ENCODE measurements at places on chromosomes 1 and 21.

GRCh38 chr1:14735841-14736240 lies 137.4 kb downstream of the KAZN start:
- no peak for DNase-seq

GRCh38 chr1:40840526-40841323 lies 21.4 kb downstream of the CITED4 start:
- DNase-seq: no peak

DNA sequence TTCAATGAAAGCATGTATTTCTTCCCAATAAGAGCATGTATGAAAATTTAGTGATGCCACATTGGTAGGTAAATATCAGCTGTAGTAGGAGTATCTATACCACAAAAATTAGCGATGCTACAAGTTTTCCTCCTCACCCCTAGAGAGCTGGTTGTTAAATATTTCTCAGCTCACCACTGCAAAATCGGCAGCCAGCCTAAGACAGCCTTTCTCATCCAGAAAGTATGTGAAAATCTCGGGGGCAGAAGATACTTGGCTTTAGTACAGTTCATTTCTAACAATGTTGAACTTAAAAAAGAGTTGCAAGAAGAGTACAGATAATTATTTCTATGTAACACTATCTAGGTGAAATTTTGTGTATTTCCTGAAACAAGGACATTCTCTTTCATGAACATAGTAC lies 235.4 kb downstream of the TPR start:
- DNase-seq: no peak

GRCh38 chr1:212667223-212668139 lies 32.2 kb downstream of the BATF3 start:
- DNase-seq: peak; percentile 91

DNA sequence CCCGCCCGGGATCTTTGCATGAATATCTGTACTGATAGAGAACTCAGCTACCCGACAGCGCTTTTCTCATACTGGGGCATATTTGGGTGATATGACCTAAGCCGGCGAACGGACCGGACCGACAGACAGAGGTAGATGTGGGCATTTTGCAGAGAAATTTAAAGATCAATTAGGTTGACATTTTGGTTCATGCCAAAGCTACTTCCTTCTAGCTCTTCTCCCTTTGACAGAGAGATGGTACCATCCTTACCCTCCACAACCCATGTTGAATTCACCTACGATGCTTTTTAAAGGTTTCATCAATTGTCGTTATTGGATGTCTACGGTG lies 459 bp downstream of the ARV1 start:
- DNase-seq: no peak

GRCh38 chr1:55987491-55988249 lies 591.7 kb downstream of the PLPP3 start:
- DNase-seq: no peak

- peak; percentile 49 for DNase-seq
Measured at GRCh38 chr1:225875044-225875815, 7.0 kb downstream of the TMEM63A start.

- no peak for DNase-seq
Measured at GRCh38 chr1:170729225-170730002, 65.5 kb downstream of the PRRX1 start.
